ENCODE measurements at places on chromosomes 1 and 21.

- no peak for DNase-seq
These were observed 14.0 kb downstream of the GTF2B start for GRCh38 chr1:88877382-88877825.

DNA sequence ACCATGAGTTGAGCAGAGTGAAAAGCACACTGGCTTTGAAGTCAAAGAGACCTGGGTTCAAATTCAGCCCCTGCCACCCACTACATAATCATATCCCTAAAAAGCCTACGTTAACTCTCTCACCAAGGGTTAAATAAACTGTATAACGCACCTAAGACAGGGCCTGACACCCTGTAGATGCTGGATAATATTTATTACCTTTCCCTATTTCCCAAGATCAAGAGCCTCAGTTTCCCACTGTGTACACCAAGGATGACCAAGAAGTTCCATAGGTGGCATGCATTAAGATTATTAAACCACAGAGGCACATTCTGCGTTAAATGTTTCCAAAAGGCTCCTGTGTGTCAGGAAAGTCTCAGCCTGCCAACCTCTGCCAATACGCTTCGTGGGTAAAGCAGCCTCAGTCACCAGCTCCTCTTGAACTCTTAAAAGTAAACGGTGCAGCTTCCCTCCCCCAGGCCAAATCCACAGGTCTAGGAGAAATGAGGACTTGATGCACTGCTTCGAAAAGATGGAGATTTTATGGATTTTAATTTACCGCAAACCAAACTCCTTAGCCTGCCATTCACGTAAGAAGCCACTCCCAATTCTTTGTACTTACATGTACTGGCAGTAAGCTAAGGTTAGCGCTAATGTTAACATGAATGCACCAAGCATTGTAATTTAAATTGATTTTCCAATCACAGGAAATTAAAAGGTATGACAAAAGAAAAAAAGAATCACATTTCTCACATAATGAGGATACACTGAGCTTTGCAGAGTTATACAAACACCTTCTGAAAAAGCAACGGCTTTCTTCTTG is 2.6 kb downstream of the USP24 start:
- no peak for DNase-seq

DNA sequence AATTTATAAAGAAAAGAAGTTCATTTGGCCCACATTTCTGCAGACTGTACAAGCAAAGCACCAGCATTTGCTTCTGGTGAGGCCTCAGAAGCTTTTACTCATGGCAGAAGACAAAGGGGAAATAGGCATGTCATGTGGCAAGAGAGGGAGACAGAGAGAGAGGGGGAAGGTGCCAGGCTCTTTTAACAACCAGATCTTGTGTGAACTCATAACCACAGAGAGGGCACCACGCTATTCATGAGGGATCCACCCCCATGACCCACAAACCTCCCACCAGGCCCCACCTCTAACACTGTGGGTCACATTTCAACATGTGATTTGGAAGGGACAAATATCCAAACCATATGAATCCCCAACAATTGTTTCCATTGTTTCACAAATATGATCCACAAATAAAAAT is 467.9 kb downstream of the SIPA1L2 start:
- DNase-seq, result no peak

- no peak for DNase-seq
These were observed 3.7 kb downstream of the FOXD2 start for GRCh38 chr1:47441450-47442106.

Data from stimulated activated naive CD4-positive, alpha-beta T cell treated with Interleukin-2 at 50 U/mL for 16 hours (primary cell).